ENCODE measurements at places on chromosomes 7 and 10.

DNA sequence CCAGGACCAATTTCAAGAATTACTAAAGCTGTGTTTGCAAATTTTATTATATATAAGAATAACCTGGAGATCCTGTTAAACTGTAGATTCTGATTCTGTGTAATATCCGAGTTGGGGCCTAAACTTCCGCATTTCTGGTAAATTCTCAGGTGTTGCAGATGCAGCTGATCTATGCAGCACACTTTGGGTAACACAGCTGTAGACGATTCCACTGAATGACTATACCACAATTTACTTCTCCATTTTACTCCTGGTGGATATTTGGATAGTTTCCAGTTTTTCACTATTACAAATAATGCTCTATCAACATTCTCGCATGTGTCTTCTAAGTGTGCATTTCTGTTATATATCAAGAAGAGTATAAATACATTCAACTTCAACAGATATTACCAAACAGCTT, 7.5 kb downstream of the GDI2 start:
- H3K4me3 ChIP-seq = no peak overlapping the region
- peaks cover 52% of the 10 kb centered on the region for H3K4me1 ChIP-seq
- no peaks in the 10 kb centered on the region for H3K27me3 ChIP-seq
- no peaks in the 10 kb centered on the region for H3K36me3 ChIP-seq

GRCh38 chr7:44325201-44325671, at the start of gene CAMK2B:
Gene CAMK2B, minus strand, starts transcription at chr7:44325594. Its CDS starts 173 bp downstream, at chr7:44325421.
- H3K27ac ChIP-seq = no peak within 1 kb of the TSS
- H3K36me3 ChIP-seq = no peaks in the 10 kb centered on the region
- peak within 1 kb of the TSS; percentile 64 for H3K4me3 ChIP-seq
- peaks cover 2% of the 10 kb centered on the region for H3K4me1 ChIP-seq
- peaks cover 18% of the 10 kb centered on the region for H3K27me3 ChIP-seq

DNA sequence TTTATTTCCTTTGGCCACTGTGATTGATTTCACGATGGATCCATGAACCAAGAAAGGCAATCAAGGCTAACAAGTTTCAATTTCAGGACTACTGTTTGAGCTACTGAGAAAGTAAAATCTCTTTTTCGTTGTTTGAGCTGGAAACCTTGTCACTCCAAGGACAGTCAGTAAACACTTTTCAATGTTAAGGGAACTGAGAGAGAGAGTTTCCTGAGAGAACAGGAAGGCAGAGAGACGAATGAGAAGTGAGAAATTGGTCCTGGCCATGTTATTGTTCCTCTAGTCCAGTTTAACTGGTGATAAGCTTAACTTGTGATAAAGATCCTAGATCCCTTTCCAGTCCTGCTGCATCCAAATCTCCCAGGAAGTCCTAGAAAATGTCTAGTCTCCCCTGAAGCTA, 909 bp upstream of the AKR1D1 start:
- no peak overlapping the region for H3K27ac ChIP-seq
- no peak for DNase-seq
- H3K27me3 ChIP-seq = no peaks in the 10 kb centered on the region
- no peak overlapping the region for H3K4me3 ChIP-seq
- no peaks in the 10 kb centered on the region for H3K36me3 ChIP-seq

DNA sequence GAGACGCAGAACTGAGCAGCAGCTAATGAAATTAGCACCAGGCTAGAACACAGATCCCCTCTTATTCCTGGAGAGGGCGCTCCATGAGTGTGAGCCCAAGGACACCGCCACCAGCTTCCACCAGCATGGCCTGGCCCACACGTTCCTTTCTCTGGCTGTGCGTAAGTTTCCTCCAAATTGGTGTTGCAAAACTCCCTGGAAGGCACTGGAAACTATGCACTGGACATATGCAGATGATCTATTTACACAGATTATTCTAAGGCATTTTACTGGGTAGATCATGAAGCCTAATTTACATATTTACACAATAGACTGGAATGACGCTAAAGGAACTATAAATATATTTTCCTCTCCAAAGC, 455.6 kb upstream of the FOXK1 start:
- DNase-seq = no peak
- no peaks in the 10 kb centered on the region for H3K4me1 ChIP-seq
- H3K4me3 ChIP-seq = no peak overlapping the region
- H3K36me3 ChIP-seq = no peaks in the 10 kb centered on the region
- H3K27me3 ChIP-seq = peaks cover 4% of the 10 kb centered on the region
- no peak overlapping the region for H3K27ac ChIP-seq

DNA sequence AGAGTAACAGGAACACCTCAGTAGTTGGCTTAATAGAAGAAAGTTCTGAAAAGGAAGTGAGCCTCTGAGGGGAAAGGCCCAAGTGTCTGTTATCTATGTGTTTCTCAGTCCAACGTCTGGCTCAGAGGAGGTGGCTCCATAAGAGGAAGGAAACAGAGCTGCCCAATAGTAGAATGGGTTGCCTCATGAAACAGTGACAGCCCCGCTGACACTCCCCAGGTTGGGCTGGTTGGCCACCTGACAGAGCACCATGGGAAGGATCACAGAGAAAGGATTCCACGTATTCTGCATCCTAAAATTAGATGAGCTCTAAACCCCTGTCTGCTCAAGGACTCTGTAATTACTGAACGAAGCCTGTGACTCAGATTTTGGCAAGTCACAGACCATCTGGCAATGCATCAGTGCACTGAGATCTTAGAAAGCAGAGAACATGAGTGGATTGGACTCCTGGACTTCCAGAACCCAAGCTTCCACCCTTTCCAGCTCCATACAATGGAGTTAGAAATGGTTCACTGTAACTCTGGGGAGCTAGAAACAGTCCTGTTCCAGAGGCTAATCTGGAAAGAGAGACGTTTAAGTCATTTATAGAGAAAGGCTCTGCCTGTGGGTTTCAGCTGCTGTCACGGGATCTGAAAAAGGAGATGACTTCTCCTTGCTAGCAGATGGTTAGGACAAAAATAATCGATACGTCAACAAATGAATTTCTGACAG, 2.9 kb downstream of the PKD2L1 start:
- peaks cover 11% of the 10 kb centered on the region for H3K27me3 ChIP-seq
- no peak overlapping the region for H3K4me3 ChIP-seq
- H3K36me3 ChIP-seq = no peaks in the 10 kb centered on the region
- H3K4me1 ChIP-seq = no peaks in the 10 kb centered on the region
- no peak overlapping the region for H3K27ac ChIP-seq
